AG20443 (cell line): ENCODE measurements at places on chromosomes 3 and 15.

- DNase-seq, result no peak
These were observed 219.4 kb downstream of the UBE2E2 start for GRCh38 chr3:23422517-23422851.

- DNase-seq, result no peak
These were observed 28.1 kb downstream of the LCMT2 start for GRCh38 chr15:43302205-43302817.

- DNase-seq, result no peak
These were observed 240.7 kb upstream of the UMPS start for GRCh38 chr3:124489506-124489905.

GRCh38 chr15:98658831-98659699, 10.7 kb downstream of the IGF1R start:
- DNase-seq, result peak; percentile 65

GRCh38 chr3:150253622-150254021, 154.5 kb upstream of the TSC22D2 start:
- DNase-seq, result no peak

- peak; percentile 92 for DNase-seq
These were observed 29.8 kb downstream of the SLC6A6 start for GRCh38 chr3:14431917-14432834.

GRCh38 chr15:70545526-70545925, 217.8 kb downstream of the UACA start:
- DNase-seq, result no peak

DNA sequence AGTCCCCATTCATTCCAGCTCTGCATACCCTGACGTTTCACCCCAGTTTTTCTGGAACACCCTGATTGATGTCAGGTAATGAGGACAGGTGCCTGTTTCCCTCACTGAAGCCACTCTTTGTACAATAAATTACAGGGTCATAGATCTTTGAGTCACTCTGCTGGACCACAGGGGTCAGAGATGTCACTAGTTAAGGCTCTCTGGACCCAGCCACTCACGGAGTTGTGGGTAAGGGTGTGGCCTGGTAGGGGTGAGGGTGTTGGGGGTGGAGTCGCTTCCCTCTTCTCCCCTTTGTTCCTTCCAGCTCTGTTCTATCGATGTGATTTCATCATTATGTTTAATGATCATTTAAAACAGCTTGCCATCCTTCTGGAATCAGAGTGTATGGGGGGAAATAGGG, 512 bp downstream of the IQCF5 start:
- DNase-seq, result no peak

DNA sequence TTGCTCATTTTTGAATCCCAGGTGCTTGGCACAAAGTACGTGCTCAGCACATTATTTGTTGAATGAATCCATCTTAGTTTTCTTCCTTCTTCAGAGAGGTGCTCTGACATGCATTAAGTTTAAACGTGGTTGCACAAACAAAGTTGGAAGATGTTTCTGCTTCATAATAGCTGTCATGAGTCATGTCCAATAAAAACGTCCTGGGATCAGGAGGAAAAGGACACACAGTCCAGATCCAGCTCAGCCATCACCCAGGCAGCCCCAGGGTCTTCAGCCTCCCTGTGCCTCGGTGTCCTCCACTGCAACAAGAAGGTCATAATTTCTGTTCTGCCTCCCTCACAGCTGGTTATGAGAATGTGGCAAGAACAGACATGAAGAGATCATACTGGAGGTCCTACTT, 55.4 kb downstream of the CCNL1 start:
- peak; percentile 48 for DNase-seq

- DNase-seq, result no peak
These were observed 18.3 kb upstream of the CYP11A1 start for GRCh38 chr15:74385733-74386132.

- no peak for DNase-seq
These were observed 747.4 kb upstream of the NECTIN3 start for GRCh38 chr3:110324171-110324705.

DNA sequence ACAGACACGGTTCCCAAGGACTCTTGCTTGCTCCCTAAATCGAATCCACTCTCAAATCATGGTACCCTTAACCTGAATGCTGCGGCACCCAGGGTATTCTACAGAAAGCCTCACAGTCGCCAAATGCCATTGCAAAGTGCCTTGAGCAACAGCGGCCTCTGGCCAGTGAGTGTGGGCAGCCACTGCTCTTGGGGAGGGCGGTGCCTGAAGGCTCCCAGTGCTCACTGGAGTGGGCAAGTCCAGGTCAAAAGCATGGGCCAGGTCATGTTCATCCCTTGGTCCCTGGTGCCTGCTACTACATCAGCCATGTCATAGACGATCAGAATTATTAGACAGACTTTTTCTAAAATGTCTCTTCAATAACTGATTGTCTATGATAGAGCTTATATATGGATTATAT, 82.5 kb downstream of the ADAMTS17 start:
- DNase-seq, result no peak
